ENCODE measurements at places on chromosomes 2 and 18. TPM values are rescaled to one million over a fixed set of nuclear protein-coding genes. Genes with fewer than 3 reads are reported as not detected.

DNA sequence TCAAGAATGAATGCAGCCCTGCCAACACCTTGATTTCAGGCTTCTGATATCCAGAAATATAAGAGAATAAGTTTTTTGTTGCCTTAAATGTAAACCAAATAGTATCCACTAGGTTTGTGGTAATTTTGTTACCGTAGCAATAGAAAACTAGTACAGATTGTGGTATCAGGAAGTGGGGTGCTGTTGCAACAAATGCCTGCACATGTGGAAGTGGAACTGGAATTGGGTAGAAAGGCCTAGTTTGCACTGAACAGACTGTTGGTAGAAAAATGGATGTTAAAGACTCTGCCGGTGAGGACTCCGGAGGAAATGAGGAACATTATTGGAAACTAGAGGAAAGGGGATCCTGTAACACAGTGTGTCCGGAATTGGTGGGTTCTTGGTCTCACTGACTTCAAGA is 145.8 kb upstream of the MGAT5 start:
- H3K4me3 ChIP-seq: no peak overlapping the region
- H3K36me3 ChIP-seq: no peaks in the 10 kb centered on the region
- H3K27ac ChIP-seq: no peak overlapping the region
- no peaks in the 10 kb centered on the region for H3K4me1 ChIP-seq
- no peak for DNase-seq

DNA sequence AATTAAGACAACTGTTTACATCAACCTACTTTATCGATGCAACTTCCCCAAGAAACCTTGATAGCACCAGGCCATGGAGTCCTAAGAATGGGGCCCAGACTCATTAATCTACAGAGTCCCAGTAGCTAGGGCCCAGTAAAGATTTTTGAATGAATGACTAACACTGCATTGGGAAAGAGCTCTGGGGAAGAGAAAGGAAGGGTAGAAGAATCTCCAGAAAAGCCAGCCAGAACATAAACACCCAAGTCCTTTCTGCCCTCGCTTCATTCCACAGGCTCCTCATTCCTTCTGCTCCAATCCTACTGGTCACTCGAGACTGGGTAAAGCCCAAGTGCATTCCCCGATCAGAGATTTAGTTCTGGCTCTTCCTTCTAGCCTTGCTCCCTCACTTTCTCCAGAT is 44.3 kb downstream of the CYRIA start:
- H3K27ac ChIP-seq: peak overlapping the region; percentile 18
- H3K4me1 ChIP-seq: peaks cover 6% of the 10 kb centered on the region
- DNase-seq: no peak

GRCh38 chr2:29611850-29612249 is 309.5 kb downstream of the ALK start:
- no peaks in the 10 kb centered on the region for H3K27me3 ChIP-seq
- H3K4me3 ChIP-seq: no peak overlapping the region
- DNase-seq: no peak
- no peak overlapping the region for H3K27ac ChIP-seq

Gene HOXD13
- total RNA-seq: not detected

DNA sequence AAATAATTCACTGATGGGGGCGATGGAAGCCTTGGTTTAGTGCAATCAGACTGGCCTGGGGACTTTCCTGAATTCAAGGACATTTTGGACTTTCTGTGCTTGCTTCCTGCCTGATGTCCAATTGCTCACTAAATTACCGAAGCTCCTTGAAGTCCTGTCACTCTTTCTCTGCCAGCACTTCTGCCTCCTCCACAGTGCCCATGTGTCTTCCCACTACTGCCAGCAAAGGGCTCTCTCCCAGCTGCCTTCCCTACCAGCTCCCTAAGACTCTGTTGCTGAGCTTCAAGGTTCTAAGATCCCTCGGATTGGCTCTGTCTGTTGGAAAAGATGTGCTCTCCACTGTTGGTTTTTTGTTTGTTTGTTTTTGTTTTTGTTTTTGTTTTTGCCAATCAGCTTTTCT is 158.1 kb downstream of the MTCL1 start:
- no peak for DNase-seq
- no peaks in the 10 kb centered on the region for H3K4me1 ChIP-seq
- no peaks in the 10 kb centered on the region for H3K27me3 ChIP-seq
- H3K4me3 ChIP-seq: no peak overlapping the region

GRCh38 chr2:66082581-66082980 is 352.3 kb upstream of the MEIS1 start:
- no peaks in the 10 kb centered on the region for H3K4me1 ChIP-seq
- no peaks in the 10 kb centered on the region for H3K36me3 ChIP-seq
- H3K27me3 ChIP-seq: no peaks in the 10 kb centered on the region
- no peak overlapping the region for H3K4me3 ChIP-seq
- H3K27ac ChIP-seq: no peak overlapping the region

Data from breast epithelium (tissue), 4 donors.